ENCODE measurements at places on chromosomes 3 and 15.

DNA sequence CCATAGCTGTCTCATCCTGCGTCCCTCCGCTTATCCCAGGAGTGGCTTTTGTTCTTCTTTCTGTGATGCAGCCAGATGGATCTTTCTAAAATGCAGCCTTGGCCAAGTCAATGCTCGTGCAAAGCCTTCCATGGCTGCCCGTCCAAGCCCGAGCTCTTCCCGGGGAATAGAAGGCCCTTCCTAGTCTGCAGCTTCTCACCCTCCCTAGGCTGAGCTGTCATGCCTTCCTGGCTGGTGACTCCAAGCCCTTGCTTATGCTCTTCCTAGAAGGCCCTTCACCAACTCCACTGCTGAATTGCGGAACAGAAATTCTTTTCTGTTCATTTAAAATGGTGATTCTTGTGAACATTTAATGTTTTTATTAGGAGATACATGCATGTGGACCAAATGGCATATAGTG, 95.9 kb downstream of the SMAD6 start:
- DNase-seq, result no peak

GRCh38 chr3:185935465-185936272, 2.1 kb downstream of the TRA2B start:
- DNase-seq, result no peak

GRCh38 chr3:188553569-188553968, 399.6 kb downstream of the LPP start:
- no peak for DNase-seq

- DNase-seq, result no peak
Measured at GRCh38 chr15:58535337-58535736, 103.5 kb downstream of the LIPC start.

- DNase-seq, result no peak
Measured at GRCh38 chr3:3739330-3740060, 59.7 kb upstream of the LRRN1 start.

DNA sequence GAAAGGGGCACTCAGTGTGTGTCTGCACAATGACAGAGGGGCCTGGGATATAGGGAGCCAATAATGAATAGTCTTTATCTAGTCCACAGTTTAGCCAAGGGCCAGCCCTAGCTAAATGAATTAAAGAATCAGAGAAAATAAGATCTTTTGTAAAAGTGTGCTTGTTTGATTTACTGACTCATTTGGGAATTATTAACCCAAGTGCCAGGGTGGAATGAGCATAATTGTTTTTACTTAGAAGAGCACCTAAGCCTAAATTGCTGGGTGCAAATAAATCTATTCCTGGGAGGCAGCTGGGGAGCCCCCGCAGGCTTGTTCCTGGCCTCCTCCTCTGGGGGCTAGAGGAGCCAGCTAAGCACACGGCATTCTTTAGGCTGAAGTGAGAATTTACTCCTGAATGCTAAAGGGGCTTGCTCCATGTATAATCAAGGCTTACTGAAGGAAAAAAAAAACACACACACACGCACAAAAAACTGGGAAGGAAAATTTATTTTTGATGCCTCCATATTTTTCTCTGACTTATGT, 405.3 kb upstream of the SUCLG2 start:
- no peak for DNase-seq
